ENCODE measurements at places on chromosomes 1 and 21.

DNA sequence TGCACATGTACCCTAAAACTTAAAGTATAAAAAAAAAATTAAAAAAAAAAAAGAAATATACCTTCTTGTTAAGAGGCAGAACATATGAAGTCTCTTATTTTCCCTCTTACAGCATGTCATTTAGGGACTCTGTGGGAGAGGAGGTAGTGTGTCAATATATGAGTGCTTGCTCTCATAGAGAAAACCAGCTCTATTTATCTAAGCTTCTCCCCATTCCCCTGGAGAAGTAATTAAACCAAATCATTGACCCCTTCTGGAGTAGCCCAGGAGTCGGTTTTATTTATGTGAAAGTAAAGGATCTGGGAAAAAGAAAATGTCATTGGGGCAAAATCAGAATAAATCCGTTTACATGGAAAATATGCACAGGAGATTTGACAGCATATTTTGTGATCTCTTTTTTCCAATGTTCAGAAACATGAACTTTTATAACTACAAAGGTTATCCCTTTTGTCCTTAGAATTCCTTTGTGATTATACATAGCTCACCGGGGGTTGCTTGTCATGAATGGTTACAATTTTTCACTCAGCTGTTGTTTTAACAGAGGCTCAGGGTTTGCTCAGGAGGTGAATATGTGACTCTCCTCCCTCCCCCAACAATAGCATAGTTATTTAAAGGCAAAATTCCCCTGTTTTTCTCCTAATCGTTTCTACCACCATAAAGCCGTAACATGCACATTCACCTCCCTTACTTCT, 114.5 kb upstream of the C1orf21 start:
- no peak for DNase-seq

DNA sequence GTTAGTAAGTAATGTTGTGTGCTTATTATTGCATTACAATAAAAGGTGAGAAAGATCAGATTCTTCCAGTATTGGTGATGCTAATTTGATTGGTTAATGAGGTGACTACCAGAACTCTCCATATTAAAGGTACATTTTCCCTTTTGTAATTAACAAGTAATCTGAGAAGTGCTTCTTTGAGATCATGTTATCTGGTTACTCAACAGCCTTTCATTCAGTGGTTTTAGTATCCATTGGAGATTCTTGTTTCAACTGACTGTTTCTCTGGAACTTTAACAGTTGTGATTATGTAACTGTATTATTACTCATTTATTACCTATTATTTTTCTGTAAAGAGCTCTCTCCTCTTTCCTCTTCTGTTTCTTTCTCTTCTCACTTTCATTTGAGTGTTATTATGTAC, 86.7 kb downstream of the PEX14 start:
- DNase-seq = no peak

DNA sequence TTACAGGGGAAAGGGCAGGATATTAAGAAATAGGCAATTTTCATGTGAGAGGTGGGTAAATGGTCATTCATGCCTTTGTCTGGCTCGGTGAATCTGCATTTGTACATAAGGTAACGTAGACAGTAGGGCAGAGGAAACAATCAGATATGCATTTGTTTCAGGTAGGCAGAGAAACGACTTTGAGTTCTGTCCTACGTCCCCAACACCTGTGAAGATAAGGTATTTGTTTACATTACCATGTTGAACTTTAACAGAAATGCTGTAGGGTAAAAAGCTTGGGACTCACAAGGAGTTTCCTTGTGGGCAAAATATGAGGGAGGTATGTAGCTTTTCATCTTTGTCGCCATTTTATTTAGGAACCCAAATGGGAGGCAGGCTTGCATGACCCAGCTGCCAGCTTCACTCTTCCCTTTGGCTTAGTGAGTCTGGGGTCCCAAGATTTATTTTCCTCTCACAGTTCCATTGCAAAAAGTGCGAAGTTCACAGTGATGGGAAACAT, 31.4 kb downstream of the B3GALT5 start:
- DNase-seq = no peak

DNA sequence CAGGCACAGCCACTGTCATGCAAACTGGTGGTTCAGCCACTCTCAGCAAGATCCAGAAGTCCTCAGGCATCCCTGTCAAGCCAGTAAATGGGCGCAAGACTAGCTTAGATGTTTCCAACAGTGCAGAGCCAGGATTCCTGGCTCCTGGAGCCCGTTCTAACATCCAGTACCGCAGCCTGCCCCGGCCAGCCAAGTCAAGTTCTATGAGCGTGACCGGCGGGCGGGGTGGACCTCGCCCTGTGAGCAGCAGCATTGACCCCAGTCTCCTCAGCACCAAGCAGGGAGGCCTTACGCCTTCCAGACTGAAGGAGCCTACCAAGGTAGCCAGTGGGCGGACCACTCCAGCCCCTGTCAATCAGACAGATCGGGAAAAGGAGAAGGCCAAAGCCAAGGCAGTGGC, 46.6 kb upstream of the IPO9 start:
- DNase-seq = no peak

GRCh38 chr1:155651861-155652661, 36.5 kb downstream of the YY1AP1 start:
- no peak for DNase-seq

DNA sequence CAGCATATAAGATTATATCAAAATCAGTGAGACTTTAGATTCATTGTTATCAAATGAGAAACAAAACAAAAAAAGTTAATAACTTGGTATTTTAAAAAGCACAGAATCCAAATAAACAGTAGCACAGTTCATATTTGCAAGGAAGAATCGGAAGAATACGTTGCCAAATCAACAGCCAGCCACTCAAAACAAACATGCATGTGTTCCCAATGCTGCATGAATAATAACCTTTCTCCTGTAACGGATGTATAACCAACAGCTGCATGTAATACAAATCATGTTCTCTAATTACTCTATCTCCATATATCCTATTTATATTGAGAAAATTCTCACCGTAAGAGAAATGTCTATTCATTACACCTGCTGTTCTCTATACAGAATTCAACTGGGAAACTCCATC, 98.9 kb upstream of the FOXD3 start:
- no peak for DNase-seq

DNA sequence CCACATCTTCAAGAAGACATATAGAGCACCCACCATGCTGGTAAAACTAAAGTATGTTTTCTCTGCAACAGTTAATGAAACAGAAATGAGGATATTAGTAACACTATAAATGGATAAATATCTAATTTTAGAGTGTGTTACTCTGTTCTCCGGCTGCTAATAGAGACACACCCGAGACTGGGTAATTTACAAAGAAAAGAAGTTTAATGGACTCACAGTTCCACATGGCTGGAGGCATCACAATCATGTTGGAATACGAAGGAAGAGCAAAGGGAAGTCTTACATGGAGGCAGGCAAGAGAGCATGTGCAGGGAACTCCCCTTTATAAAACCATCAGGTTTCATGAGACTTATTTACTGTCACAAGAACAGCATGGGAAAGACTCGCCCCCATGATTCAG, 287.2 kb downstream of the SRGAP2C start:
- DNase-seq = no peak

GRCh38 chr1:189697113-189697512, 780.6 kb downstream of the BRINP3 start:
- no peak for DNase-seq

DNA sequence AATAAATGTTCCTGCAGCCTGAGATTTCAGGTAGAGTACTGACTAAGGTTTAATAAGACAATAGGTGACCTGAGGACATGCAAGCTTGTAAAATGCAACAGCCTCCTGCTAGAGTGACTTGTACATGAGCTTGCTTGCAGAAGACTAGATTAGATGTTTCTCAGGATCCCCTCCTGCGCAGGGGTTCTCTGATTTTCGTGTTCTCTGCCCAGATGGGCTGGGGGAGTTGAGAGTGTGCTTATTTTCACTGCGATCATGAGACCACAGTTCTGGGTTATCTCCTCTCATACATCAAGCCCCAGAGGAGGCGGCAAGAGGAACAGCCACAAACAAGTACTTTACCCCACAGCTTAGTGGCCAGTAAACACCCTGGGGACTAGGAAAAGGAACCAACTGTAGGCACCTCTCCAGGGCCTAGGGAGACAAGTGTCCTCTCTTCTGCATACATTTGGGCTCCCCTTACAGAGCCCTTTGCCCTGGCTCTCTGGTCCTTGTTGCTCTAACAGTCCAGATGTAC, 8.0 kb downstream of the TMEM81 start:
- DNase-seq = no peak

DNA sequence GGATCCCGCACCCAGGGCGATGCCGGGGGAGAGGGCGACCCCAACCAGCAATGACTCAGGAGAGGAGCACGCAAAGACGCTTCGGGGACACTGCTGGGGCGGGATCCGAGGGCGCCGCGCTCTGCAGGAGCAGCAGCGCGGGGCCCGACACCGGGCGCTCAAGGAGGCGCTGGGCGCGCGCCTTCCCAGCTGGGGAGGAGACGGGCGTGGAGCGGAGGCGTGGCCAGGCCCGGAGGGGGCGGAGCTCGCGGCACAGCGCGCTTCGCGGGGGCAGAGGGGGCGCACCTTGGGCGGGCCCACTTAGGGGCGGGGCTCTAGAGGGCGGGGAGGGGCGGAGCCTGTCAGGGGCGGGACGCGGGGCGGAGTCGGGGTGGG, 369 bp downstream of the SUMO3 start:
- peak; percentile 11 for DNase-seq

DNA sequence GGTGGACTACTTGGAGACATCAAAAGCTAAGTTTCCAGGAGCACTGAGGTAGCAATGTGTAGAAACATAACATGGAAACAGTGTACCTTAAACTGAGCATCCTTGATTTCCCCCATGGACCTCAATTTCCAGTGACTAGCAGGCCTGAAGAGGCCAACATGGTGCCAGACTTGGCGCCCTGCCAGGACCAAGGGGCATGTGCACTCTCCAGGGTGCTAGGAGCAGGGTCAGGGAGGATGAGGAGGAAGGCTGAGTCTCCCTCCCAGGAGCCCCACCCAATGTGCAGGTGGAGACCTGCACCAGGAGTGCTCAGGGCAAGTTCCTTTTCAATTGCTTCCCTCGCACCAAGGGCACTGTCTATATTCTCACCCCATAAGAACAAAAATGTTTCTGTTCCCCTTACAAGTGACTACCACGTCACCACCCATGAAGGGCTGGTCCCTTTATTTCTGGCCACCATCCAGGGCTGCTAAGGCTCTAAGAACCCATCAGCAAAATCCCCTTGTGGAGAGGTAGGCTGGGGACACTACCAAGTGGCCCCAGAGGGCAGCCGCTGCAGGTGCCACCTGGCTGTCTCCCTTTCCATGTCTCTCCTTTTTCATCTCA, 39.2 kb downstream of the MX1 start:
- DNase-seq = no peak

DNA sequence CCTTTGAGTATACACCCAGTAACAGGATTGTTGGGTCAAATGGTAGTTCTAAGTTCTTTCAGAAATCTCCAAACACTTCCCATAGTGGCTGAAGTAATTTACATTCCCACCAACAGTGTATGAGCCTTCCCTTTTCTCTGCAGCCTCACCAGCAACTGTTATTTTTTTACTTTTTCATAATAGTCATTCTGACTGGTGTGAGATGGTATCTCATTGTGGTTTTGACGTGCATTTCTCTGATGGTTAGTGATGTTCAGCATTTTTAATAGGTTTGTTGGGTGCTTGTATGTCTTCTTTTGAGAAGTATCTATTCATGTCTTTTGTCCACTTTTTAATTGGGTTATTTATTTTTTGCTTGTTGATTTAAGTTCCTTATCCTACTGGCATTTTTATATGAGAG, 26.4 kb upstream of the LAMC1 start:
- DNase-seq = no peak

- no peak for DNase-seq
Observed at GRCh38 chr1:203601716-203602309, 24.8 kb upstream of the ATP2B4 start.

- no peak for DNase-seq
Observed at GRCh38 chr1:85201340-85202091, 700 bp upstream of the SYDE2 start.

GRCh38 chr1:227786673-227787512, 28.6 kb upstream of the PRSS38 start:
- DNase-seq = no peak

DNA sequence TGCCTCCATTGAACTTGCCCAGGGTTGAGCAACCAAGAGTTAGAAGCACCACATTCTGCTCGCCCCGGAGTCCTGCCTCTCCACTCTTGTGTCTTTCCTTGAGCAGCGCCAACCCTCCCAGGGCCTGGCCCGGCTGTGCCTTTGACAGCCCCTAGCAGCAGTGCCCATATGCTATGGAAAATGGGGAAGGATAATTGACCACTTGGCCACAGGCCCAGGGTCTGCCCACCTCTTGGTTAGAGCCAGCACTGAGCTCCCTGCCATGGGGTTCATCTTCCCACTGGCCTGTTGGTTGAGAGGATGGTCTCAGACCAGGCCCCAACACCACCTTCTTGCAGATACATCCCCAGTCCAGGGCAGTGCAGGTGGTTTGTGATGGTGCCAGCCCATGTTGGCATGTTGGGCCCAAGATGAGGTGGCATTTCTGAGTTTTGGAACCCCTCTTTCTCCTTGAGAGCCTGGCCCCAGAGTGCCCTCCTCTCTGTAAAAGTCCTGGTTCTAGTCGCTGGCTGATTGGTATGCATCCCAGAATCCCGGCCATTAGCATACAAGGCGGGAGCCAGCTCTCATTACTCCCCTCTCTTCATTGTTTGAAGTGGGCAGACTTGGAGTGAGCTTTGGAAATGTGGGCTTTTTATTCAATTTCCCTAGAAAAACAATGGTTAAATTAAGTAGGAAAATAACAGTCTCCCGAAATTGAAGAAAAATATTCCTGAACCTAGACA, 7.6 kb downstream of the ARHGEF10L start:
- no peak for DNase-seq

DNA sequence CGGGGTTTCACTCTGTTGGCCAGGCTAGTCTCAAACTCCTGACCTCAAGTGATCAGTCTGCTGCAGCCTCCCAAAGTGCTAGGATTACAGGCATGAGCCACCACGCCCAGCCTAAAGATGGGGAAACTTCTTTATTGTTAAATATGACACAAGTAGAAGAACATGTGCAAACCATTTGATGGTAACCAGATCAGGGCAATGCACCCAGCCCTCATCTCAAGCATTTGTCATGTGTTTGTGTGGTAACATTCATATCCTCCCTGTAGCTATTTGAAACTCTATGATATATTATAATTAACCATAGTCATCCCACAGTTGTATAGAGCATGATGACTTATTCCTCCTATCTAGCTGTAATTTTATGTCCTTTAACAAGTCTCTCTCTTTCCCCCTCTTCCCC, 119.5 kb upstream of the TMPRSS2 start:
- no peak for DNase-seq

- no peak for DNase-seq
Observed at GRCh38 chr1:52542085-52542688, 10.7 kb downstream of the TUT4 start.

GRCh38 chr1:8359617-8360481, 41.9 kb downstream of the SLC45A1 start:
- no peak for DNase-seq

GRCh38 chr1:164922585-164922984, 363.6 kb downstream of the PBX1 start:
- no peak for DNase-seq
